ENCODE measurements at places on chromosomes 6 and 20. TPM values are rescaled to one million over a fixed set of nuclear protein-coding genes. Genes with fewer than 3 reads are reported as not detected.

GRCh38 chr6:133973109-133973971 lies 20.3 kb downstream of the TBPL1 start:
- H3K27ac ChIP-seq: no peak overlapping the region
- H3K27me3 ChIP-seq: no peaks in the 10 kb centered on the region
- no peak overlapping the region for H3K4me3 ChIP-seq
- no peaks in the 10 kb centered on the region for H3K36me3 ChIP-seq
- DNase-seq: no peak

DNA sequence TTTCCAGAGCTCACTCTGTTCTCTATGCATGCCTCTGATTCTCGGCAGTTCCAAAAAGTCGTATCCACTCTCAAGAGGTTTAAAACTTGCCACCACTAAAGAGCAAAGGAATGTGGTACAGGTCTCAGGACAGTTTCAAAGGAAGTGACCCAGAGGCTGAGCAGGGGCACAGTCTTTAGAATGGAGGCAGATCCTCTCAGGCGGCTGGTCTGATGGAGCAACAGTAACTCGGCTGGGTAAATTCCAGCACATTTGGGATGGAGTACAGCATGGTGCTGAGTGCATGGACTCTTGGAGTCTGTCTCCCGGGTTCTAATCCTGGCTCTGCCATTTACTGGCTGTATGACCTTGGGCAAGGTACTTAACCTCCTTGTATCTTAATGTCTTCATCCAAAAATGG lies 88.1 kb upstream of the BACH2 start:
- H3K4me3 ChIP-seq: no peak overlapping the region
- H3K4me1 ChIP-seq: peaks cover 6% of the 10 kb centered on the region
- no peak overlapping the region for H3K27ac ChIP-seq
- DNase-seq: no peak
- H3K36me3 ChIP-seq: no peaks in the 10 kb centered on the region

Gene HTR1E
- not detected for total RNA-seq

- H3K36me3 ChIP-seq: no peaks in the 10 kb centered on the region
- H3K4me3 ChIP-seq: no peak overlapping the region
- no peak for DNase-seq
- no peaks in the 10 kb centered on the region for H3K4me1 ChIP-seq
- H3K27me3 ChIP-seq: peaks cover 4% of the 10 kb centered on the region
These were observed 37.4 kb upstream of the AFDN start for GRCh38 chr6:167789358-167789757.

GRCh38 chr6:9458424-9458823 lies 956.5 kb downstream of the TFAP2A start:
- no peaks in the 10 kb centered on the region for H3K36me3 ChIP-seq
- DNase-seq: no peak
- H3K4me3 ChIP-seq: no peak overlapping the region
- no peaks in the 10 kb centered on the region for H3K27me3 ChIP-seq
- no peak overlapping the region for H3K27ac ChIP-seq

GRCh38 chr6:2307799-2308198 lies 62.4 kb upstream of the GMDS start:
- no peaks in the 10 kb centered on the region for H3K36me3 ChIP-seq
- DNase-seq: no peak
- no peak overlapping the region for H3K27ac ChIP-seq
- no peaks in the 10 kb centered on the region for H3K27me3 ChIP-seq
- no peaks in the 10 kb centered on the region for H3K4me1 ChIP-seq

- H3K4me3 ChIP-seq: no peak overlapping the region
- H3K27me3 ChIP-seq: no peaks in the 10 kb centered on the region
These were observed 22.7 kb downstream of the PIM1 start for GRCh38 chr6:37192666-37193065.

GRCh38 chr6:106370639-106371038 lies 10.1 kb downstream of the CRYBG1 start:
- H3K27me3 ChIP-seq: no peaks in the 10 kb centered on the region
- H3K36me3 ChIP-seq: no peaks in the 10 kb centered on the region
- no peaks in the 10 kb centered on the region for H3K4me1 ChIP-seq

GRCh38 chr6:135567375-135568083 lies 70.0 kb upstream of the AHI1 start:
- no peaks in the 10 kb centered on the region for H3K27me3 ChIP-seq
- H3K4me1 ChIP-seq: no peaks in the 10 kb centered on the region
- no peaks in the 10 kb centered on the region for H3K36me3 ChIP-seq
- no peak for DNase-seq
- H3K4me3 ChIP-seq: no peak overlapping the region

Gene DNAH8
- not detected for total RNA-seq

DNA sequence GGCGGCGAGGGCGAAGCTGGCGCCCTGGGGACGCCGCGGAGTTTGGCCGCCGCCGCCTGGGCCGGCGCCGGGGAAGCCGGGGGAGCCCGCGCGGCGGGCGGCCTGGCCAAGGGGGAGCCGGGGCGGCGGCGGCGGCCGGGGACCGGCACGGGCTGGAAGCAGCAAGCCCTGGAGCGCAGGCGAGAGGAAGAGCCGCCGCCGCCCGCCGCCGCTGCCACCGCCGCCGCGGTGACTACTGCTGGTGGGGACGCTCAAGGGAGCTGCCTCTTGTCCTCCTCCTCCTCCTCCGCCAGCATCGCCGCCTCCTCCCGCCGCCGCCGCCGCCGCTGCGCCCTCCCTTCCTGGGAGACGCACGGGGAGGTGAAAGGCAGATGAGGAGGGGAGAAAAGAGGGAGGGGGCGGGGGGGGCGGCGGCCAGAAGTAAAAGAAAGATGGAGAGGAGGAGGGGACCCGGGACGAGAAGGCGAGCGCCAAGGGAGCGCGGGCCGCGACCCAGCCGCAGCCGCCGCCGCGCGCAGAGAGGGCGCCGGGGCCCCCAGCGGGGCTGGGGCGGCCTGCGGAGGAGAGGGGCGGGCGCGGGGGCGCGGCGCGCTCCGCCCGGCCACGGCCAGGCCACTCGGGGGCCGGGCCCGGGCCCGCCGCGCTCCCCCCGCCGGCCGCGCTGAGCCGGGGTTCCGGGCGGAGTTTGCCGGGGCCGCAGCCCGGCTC lies 846 bp downstream of the PDE10A start:
- H3K27me3 ChIP-seq: peaks cover 76% of the 10 kb centered on the region
- H3K36me3 ChIP-seq: no peaks in the 10 kb centered on the region
- H3K27ac ChIP-seq: no peak overlapping the region
- H3K4me3 ChIP-seq: peak overlapping the region; percentile 71
- peaks cover 12% of the 10 kb centered on the region for H3K4me1 ChIP-seq
- no peak for DNase-seq

Measured in psoas muscle (tissue), 8 donors.